CD4-positive, alpha-beta T cell treated with Interleukin-17A for 4 hours (primary cell): ENCODE measurements at places on chromosomes 6 and 20.
A peak's percentile ranks its signal among the peaks of the same experiment; 100 is the strongest.

- DNase-seq = no peak
Measured at GRCh38 chr6:154650351-154650750, 82.9 kb upstream of the SCAF8 start.

- DNase-seq = no peak
Measured at GRCh38 chr20:3670511-3670910, 7.3 kb upstream of the GFRA4 start.

DNA sequence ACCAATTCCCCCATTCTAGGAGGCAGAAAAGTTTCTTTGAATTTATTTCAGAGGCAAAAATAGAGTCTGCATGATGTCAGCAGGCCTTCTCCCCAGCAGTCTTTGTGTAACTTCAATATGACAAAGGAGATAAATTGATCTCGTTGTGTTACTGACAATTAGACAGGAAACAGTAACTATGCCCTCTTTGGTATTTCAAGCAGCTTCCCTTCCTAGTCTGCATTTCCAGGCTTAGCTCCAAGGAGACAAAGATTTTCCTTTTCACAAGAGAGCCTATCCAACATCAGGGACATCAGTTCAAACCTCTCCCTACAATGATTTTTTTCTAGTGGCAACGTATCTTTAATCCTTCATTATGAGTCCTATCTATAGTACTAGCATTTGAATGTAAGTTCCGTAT, 245.9 kb upstream of the HSF2 start:
- no peak for DNase-seq

DNA sequence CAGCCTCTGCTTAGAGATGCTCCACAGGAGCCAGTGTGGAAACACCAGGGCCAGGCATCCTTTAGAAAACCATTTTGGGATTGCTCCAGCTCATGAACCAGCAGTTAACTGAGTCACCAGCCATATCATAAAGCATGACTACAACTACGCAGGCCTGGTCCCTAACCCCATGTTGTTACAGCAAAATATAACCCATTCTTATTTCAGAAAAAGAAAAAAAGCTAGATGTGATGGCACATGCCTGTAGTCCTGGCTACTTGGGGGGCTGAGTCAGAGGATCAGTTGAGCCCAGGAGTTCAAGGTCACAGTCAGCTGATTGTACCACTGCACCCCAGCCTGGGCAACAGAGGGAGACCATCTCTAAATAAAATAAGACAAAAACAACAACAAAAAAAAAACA, 36.8 kb downstream of the C6orf15 start:
- DNase-seq = no peak

DNA sequence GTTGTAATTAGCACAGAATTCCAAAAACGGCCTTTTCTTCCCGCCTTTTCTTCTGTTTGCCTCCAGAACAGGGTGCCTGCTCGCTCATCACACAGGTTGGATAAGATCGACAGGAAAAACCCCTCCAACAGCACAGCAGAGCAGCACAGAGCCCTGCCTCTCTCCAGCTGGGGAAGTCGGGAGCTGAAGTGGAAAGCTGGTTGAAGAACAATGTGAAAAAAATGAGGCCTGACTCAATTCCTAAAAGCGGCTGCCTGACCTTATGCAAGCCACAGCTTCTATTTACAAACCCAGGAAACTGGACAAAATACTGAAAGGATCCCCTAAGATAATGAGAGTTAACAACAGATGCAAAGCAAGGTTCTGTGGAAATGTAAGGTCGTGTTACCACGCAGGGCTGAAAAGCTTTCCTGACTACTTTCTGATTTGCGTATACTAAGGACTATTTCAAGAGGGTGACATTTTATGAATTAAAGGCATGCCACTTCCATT, 116.9 kb downstream of the TTLL2 start:
- no peak for DNase-seq

- DNase-seq = no peak
Measured at GRCh38 chr20:4820806-4821518, 99.3 kb downstream of the PRND start.

DNA sequence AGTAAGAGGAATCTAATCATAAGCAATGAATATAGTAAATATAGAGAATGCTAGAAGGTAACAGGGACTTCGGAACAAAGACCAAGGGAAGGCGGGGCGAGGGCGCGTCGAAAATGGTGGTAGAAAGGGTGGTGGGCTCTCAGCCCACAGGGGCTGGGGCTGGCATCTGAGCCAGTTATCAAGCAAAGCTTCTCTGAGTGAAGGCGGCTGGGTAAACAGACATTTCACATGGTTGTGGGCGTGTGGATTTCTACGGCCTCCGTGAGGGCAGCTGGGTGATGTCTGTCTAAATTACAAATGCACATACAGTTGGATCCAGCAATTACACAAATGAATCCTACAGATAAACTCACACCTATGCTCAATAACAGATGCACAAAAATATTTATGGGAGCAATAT, 56.6 kb downstream of the TOX2 start:
- no peak for DNase-seq

DNA sequence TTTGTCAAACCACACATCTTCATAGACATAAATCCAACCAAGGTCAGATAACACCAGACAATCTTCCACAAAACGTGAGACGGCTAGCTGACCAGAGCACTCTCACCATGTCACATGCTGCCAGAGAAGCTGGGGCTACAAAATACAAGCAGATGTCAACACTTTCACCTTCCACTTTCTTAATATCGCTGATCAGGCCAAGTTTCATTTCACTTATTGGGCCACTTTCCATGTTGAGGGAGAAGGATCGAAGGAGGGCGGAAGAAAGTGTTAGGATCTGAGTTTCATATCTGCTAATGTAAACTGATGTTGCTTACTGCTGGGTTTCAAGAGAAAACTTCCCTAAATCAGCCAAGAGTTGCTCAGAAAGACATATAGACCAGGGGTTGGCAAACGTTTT, 177.0 kb upstream of the PRDM1 start:
- DNase-seq = no peak

GRCh38 chr6:33454009-33454946, at the start of gene ZBTB9:
TSS of gene ZBTB9 (plus strand) at chr6:33454576. CDS start at chr6:33455101, 525 bp downstream.
- DNase-seq = peak; percentile 94

- no peak for DNase-seq
Measured at GRCh38 chr6:25482996-25483395, 169.0 kb upstream of the SCGN start.

DNA sequence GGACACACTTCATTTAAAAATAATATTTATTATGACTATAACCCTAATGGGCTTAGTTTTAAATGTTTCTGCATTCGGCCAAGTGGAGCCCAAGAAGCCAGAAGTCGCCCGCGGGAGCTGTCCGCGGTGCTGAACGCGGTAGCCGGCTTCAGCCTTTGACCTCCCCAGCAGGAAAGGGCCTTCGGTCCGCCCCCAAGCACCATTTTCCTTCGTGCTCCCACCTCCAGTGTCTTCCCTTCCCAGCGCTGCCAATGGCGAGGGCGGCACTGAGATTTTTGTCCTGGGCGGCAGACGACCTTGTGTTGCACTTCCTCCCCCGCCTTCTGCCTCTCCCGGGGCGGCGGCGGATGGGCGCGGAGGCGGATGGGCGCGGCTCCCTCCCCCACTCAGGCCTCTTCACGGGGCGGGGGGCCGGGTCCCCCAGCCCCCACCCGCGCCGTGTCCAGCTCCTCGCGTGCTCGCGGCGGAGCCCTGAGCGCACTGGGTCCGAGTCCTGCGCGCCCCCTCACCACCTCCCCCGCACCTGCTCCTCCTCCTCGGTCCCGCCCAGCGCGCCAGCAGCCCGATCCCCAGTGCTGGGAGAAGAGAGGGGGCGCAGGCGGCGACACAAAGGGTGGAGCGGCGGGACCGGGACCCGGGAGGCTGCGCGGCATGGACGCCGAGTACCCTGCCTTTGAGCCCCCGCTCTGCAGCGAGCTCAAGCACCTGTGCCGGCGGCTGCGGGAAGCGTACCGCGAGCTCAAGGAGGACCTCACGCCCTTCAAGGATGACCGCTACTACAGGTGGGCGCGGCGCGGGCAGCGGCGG, 23.6 kb upstream of the TMEM181 start:
- DNase-seq = peak; percentile 78

DNA sequence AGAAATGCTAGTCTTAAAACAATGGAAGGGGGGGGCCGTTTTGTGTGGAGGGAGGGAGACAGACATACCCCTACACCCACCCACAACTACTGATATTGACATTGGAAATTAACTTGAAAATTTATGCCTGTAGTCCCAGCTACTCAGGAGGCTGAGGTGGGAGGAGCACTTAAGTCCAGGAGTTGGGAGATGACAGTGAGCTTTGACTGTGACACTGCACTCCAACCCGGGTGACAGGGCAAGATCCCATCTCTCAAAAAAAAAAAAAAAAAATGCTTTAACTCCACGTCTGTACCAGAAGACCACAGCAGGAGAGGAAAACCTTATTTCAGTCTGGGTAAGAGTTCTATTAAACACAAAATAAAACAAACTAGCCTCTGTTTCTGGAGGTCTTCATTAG, 2.2 kb downstream of the TBC1D20 start:
- no peak for DNase-seq

DNA sequence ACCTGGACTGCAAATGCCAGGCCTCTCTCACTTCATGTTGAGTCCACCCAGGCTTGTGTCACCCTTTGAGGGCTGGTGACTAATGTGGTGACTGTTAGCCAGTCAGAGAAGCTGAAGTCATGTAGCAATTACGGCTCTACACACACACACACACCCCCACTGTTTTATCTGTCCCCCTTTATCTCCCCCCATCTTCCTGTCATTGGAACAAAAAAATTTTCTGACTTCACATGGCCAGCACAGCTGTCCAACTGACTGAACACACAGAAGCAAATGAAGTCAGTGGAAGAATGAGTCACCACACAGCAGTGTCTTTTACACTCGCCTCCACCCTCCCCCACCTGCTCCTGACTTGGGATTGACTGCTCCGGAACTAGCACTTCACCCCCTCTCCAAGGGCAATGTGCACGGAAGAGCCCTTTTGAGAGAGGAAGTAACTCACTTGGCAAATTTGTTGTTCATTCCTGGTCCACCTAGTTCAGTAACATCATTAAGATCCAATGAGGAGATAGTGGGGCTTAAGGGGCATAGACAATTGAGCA, 198.0 kb downstream of the RNF144B start:
- DNase-seq = no peak

GRCh38 chr6:38212579-38212978, 393.1 kb downstream of the ZFAND3 start:
- DNase-seq = no peak

DNA sequence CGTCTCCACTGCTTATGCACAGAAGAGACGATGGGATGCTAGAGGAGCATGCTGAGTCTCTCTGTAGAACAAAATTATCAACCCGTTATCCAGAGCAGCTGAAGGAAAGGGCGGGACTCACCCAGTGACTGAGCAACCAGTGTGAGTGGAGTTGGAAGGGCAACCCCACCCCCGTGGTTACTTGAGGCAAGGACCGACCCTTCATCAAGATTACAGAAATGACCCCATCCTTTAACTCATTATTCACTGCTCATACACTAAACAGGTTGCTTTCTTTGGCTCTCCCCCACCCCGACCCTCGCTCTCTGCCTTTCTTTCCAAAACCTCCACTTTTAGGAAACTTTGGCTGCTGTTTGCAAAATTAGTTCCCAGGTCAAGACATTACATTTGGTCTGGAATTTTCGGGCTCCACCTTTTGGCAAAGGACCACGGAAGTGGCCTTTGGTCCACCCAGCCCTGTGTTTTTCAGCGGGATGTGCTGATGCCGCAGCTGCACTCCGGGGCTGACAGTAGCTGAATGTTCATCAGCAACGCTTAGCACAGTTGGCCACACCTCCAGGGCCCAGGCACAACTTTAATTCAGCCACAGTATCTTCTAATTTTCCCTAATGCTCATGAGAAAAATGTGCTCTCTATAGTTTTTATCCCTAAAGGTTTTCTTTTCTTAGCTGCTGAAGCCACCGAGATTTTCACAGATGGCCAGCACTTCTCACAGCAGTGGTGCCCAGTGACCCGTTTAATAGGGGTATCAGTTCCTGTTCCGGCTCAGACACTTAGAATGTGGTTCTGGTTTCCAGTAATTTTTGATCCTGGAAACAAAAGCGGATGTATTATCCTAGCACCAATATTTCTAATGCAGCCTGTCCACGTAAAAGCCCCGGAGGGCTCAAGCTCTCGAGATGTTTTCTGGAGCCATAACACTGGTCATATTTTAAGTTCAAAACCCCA, 103.6 kb upstream of the NXT1 start:
- DNase-seq = no peak

DNA sequence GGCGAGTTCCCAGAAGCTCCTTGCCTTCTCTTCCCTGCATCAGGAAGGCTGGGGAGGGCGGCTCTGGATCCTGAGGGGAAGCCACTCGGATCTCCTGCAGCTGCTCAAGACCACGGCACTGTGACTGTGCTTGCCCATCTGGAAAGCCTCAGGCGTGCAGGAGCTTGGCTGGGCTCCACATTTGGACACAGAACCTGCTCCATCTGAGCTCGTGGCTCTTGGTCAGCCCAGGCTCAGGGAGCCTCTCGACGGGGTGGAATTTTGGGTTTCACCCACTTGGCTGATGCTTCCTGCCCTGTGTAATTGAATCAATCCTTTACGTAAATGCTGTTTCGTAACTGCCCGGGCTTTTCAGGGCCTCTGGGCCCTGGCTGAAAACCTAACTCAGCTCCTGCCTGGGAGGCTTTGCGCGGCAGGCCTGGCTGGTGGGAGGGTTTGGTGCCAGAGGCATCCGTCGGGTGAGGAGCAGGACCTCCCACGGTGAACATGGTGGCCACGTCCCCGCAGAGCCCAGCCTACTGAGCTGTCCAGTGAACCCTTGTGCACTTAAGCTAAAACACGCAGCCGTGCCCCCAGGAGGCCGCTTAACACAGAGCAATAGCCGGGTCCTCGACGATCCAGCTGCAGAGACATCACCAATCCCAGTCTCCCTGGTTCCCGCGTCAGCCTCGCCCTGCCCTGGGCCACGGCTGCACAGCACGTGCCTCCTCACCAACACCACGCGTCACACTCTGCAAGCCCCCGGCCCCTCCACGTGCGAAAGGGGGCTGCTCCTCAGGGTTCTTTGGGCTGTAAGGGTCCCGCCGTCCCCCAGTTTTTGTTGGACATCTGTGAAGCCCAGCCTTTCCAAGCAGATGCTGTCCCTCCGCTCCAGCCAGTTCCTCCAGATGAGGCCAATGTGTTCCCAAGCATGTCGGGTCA, 241.0 kb downstream of the DLL1 start:
- no peak for DNase-seq

- DNase-seq = no peak
Measured at GRCh38 chr20:13644010-13644409, 5.3 kb upstream of the TASP1 start.

- no peak for DNase-seq
Measured at GRCh38 chr6:128993166-128993565, 110.2 kb downstream of the LAMA2 start.
